ENCODE measurements at places on chromosomes 1 and 21. TPM values are rescaled to one million over a fixed set of nuclear protein-coding genes. Genes with fewer than 3 reads are reported as not detected.

CFHR2 gene
- not detected for polyA plus RNA-seq

THEMIS2 gene
- polyA plus RNA-seq, result 23.7 TPM

REG4 gene
- polyA plus RNA-seq, result 63.0 TPM

C21orf58 gene
- polyA plus RNA-seq, result 0.51 TPM

LPAR3 gene
- polyA plus RNA-seq, result 0.40 TPM

LSS gene
- 12.3 TPM for polyA plus RNA-seq

OR2T11 gene
- polyA plus RNA-seq, result not detected

FAM72B gene
- not detected for polyA plus RNA-seq

KCNAB2 gene
- polyA plus RNA-seq, result 17.8 TPM

APOBEC4 gene
- polyA plus RNA-seq, result not detected

TTC22 gene
- 1.7 TPM for polyA plus RNA-seq

ICOSLG gene
- polyA plus RNA-seq, result 0.19 TPM

MIS18A gene
- 14.0 TPM for polyA plus RNA-seq

KCNN3 gene
- not detected for polyA plus RNA-seq

RIMS3 gene
- polyA plus RNA-seq, result 1.0 TPM

CCDC190 gene
- polyA plus RNA-seq, result not detected

DVL1 gene
- 1.4 TPM for polyA plus RNA-seq

AVPR1B gene
- not detected for polyA plus RNA-seq

COL6A2 gene
- 8.8 TPM for polyA plus RNA-seq

SFN gene
- not detected for polyA plus RNA-seq

ESPN gene
- 0.81 TPM for polyA plus RNA-seq

USP33 gene
- polyA plus RNA-seq, result 35.8 TPM

CTSK gene
- polyA plus RNA-seq, result not detected

CD52 gene
- 6,863 TPM for polyA plus RNA-seq

LCE3D gene
- polyA plus RNA-seq, result not detected

ARHGEF10L gene
- polyA plus RNA-seq, result not detected

CA6 gene
- 17.1 TPM for polyA plus RNA-seq

CFAP141 gene
- polyA plus RNA-seq, result not detected

LCE1E gene
- polyA plus RNA-seq, result not detected

EFNA3 gene
- polyA plus RNA-seq, result 0.56 TPM

ZYG11B gene
- polyA plus RNA-seq, result 12.5 TPM

SPRR2F gene
- not detected for polyA plus RNA-seq

C1orf53 gene
- polyA plus RNA-seq, result 2.7 TPM

GJC2 gene
- 0.16 TPM for polyA plus RNA-seq

MYCL gene
- polyA plus RNA-seq, result not detected

ACKR1 gene
- polyA plus RNA-seq, result not detected

CHI3L2 gene
- polyA plus RNA-seq, result 69.0 TPM
